ENCODE measurements at places on chromosomes 5 and 9.

- no peak for DNase-seq
These were observed 128.4 kb downstream of the SEC61B start for GRCh38 chr9:99350461-99350860.

DNA sequence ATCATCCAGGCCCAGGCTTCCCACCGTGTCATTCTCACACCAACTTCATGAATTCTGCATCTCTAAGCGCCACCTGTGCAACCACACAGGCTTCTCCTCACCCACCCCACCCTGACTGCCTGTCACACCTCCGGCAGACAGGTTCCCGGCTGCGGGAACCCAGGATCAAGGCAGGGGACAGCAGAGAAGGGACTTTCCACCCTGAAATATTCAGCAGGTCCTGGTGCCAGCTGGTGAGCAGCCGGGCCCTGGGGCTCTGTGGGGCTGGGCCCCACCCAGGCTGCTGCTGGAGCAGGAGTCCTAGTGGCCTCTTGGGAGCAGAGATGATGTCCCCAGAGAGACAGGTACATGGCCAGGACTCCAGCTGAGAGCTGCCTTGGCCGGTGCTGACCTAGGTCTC, 12.7 kb downstream of the ANXA6 start:
- no peak for DNase-seq

GRCh38 chr5:166671811-166672210, 1619.6 kb upstream of the WWC1 start:
- DNase-seq = no peak

DNA sequence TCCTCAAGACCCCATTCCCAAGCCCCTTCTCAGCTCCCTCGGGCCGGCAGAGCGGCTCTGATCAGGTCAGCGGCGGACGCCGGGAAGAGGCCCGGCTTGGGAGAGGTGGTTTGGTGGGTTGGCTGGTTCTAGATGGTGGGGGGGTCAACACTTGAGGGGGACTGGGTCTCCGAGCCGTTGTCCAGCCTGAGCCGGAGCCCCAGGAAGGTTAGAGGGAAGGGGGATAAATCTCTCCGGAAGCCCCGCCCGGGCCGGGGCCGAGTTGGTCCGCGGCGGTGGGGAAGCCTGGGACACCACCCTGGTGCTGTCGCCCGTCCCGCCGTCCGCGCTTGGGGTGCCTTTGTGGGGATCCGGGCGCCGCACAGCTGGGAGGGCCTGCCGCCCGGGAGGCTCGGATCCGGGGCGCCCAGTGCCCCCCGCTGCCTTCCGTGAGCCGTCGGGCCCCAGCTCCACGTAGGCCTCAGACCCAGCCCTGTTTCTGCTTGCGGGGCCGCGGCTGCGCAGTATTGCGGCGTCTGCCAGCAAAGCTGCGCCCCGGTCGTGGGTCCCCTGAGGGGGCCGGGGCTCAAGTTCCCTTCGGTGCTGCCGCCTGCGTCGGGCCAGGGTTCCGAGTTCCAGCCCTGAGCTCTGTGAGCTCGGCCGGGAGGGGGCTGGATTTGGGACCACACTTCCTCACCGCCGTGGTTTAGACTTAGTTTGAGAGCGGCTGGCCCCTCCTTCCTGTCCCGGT, 542 bp upstream of the TRIM52 start:
- DNase-seq = peak; percentile 67

- peak; percentile 52 for DNase-seq
These were observed 434 bp downstream of the GLRX start for GRCh38 chr5:95822043-95822541.

DNA sequence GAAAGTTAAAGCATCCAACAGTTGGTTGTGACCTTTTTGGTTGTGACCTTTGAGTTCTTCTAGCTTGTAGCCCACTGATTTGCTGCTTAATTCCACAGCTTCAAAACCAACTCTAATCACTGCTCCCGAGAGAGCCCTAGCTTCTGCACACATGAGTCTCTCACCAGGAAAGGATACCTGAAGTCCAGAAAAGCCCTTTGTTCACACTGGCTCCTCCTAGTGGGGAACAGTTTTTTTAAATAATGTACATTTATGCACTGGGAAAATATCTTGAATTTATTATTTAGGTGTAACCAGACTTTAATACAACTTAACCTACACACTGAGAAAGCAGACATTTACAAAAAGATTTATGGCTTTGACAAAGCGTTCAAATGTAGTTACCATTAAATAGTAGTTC, 120.2 kb upstream of the CCDC152 start:
- no peak for DNase-seq

All from renal pelvis (tissue), 12 donors.